ENCODE measurements at places on chromosomes 2 and 18. TPM values are rescaled to one million over a fixed set of nuclear protein-coding genes. Genes with fewer than 3 reads are reported as not detected.

TMEM178A gene
- 3.4 TPM for polyA plus RNA-seq

ASB18 gene
- not detected for polyA plus RNA-seq

SIX2 gene
- 3.6 TPM for polyA plus RNA-seq

SELENOI gene
- polyA plus RNA-seq = 1.9 TPM

HS1BP3 gene
- 15.5 TPM for polyA plus RNA-seq

ETAA1 gene
- 7.8 TPM for polyA plus RNA-seq

CYS1 gene
- 51.3 TPM for polyA plus RNA-seq

EN1 gene
- not detected for polyA plus RNA-seq

SPATA3 gene
- polyA plus RNA-seq = not detected

RGPD8 gene
- 1.4 TPM for polyA plus RNA-seq

IL1R1 gene
- 22.1 TPM for polyA plus RNA-seq

GTF3C2 gene
- 34.3 TPM for polyA plus RNA-seq

CDK5R2 gene
- polyA plus RNA-seq = 4.2 TPM

SNORC gene
- 13.2 TPM for polyA plus RNA-seq

DSG1 gene
- not detected for polyA plus RNA-seq

PLGLB1 gene
- polyA plus RNA-seq = 3.0 TPM

CD226 gene
- 0.19 TPM for polyA plus RNA-seq

TNFRSF11A gene
- polyA plus RNA-seq = 3.2 TPM

NBEAL1 gene
- polyA plus RNA-seq = 5.1 TPM

HOXD12 gene
- not detected for polyA plus RNA-seq

RFTN2 gene
- polyA plus RNA-seq = 0.80 TPM

GALNT13 gene
- polyA plus RNA-seq = 1.8 TPM

SPP2 gene
- not detected for polyA plus RNA-seq

SERPINB2 gene
- 0.46 TPM for polyA plus RNA-seq

IL36A gene
- not detected for polyA plus RNA-seq

CLASP1 gene
- polyA plus RNA-seq = 8.9 TPM

UGT1A8 gene
- polyA plus RNA-seq = not detected

OTOS gene
- polyA plus RNA-seq = not detected

CAPN14 gene
- 0.08 TPM for polyA plus RNA-seq

SOX11 gene
- polyA plus RNA-seq = 0.05 TPM
